ENCODE measurements at places on chromosomes 3 and 15.

DNA sequence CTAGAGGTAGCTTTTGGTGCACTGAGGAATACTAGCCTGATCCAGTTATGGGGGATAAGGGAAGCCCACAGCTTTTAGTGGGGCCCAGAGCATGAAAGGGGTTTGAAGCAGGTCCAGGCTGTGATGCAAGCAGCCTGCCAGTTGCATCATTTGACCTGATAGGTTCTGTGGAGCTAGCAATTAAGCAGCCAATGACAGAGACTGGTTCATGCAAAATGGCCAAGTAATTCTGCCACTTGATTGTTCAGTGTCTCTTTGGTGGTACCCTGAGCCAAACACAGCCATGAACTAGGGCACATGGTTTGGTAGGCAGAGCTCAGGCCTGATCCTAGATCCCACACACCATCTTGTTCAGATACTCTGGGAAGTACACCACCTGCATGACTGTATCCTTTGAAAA, 91.0 kb upstream of the PRR23C start:
- no peak for DNase-seq

DNA sequence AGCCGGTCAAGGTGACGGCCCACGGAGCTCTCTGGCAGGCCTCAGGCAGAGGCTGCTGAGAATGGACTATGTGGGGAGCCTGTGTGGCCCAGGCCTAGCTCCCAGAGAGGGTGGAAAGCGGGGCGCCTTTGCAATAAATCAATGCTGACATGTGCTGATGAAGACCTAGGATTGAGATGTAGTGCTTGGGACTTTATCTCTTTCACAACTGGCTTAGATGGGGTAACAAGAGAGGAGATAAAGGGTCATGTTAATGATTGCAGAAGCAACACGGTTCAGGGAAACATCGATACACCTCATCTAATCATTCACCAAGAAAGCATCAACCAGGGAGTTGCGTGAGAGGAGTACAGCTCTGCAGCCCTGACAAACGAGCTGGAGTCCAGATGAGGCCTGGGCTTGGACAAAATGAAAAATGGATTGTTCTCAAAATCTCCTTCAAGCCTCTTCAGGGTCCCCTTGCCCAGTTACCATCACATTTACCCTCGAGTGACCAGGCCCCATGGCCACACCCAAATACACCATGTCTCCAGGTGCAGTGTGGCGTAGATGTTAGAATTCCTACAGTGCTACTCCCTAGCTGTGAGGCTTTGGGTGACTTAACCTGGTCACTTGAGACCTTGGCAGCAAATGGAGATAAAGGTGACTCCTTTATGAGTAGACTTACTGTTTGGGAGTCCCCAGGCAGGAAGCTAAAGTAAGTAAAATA, 146.4 kb upstream of the LIPC start:
- DNase-seq, result no peak

DNA sequence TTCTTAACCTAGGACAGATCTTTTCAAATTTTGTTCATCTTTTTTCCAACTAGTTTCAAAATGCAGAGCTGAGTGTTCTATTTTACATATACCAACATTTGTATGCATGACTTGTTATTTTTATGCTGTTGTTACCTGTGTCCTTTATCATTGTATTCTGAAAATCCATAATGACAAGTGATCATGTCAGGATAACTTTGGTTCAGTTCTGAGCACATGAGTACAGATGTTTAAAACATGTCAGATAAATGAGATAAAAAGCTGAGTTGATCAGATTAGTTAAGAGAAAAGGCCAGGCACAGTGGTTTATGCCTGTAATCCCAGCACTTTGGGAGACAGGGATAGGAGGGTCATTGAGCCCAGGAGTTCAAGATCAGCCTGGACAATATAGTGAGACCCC, 204.9 kb downstream of the SSR3 start:
- DNase-seq, result no peak

GRCh38 chr3:87361271-87361670, 84.9 kb upstream of the POU1F1 start:
- no peak for DNase-seq

DNA sequence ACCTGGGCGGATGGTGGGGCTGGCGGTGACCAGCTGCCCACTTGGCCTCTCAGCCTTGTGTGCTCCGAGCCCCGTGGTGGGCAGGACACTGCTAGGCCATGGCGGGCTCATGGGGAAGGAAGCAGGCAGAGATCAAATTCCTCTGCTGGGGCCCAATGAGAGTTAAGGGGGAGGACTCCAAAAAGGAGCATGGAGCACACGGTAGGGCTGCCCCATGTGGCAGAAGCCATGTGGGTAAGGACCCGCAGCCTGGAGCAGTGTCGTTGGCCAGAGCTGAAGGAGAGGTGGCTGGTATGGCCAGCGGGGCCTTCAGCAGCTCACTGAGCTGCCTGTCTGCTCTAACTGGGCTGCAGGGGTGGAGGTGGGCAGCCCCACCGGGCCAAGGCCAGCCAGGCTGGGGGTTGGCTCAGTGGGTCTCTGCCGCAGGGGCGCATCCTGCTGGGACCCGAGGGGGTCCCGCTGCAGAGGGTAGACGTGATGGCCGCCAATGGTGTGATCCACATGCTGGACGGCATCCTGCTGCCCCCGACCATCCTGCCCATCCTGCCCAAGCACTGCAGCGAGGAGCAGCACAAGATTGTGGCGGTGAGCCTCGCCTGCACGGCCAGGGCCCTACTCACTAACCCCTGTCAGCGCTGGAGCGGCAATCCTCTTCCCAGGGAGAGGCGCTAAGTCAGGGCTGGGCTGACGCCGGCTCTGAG, 11.3 kb downstream of the STAB1 start:
- DNase-seq, result no peak

DNA sequence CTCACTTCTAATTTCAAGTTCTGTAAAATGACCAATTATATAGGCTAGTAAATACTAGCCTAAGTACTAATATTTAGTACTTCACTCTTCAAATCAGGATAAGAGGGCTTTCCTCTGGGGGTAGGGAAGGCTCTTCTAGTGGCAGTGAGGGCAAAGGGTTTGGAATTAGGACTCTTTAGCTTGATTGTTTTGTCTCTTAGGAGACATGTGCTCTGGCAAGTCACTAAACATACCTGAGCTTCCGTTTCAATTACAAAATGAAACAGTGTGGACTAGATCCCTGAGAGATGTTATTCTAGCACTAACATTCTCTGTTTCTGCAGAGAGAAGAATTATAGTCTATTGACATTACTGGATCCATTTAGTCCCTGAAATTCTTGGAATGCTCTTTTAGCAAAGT, 71.5 kb downstream of the PCOLCE2 start:
- no peak for DNase-seq

DNA sequence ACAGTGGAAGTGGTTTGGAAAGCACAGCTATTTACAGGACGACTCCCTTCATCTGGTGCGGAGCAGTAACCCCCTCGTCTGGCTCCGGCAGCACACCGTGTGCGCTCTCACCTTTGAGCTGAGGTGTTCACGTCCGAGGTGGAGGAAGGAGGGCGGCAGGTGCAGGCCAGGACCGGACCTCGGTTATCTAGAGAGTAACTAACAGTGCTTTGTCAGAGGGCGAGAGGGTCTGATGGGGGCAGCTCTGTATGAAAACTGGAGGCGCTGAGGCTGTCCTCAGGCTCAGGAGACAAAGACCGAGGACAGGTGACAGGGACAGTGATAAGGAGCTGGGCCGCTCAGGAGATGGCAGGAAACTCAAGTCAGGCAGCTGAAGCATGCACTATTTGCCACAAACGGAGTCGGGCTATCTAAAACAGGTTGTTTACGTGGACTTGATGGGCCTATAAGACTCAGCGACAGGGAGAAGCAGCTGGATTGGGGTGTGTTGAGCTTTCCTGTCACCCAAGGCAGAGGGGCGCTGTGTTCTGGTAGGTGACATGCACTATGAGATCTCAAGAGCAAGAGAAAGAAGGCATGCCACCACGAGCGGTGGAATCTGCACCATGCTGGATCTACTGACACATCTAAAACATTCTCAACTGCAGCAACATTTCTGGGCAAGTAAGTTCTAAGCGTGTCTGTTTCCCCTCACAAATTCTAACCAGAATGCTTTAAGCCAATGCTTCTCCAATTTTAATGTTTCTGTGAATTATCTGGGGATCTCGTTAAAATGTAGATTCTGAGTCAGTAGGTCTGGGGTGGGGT, 155.2 kb downstream of the XXYLT1 start:
- DNase-seq, result no peak

DNA sequence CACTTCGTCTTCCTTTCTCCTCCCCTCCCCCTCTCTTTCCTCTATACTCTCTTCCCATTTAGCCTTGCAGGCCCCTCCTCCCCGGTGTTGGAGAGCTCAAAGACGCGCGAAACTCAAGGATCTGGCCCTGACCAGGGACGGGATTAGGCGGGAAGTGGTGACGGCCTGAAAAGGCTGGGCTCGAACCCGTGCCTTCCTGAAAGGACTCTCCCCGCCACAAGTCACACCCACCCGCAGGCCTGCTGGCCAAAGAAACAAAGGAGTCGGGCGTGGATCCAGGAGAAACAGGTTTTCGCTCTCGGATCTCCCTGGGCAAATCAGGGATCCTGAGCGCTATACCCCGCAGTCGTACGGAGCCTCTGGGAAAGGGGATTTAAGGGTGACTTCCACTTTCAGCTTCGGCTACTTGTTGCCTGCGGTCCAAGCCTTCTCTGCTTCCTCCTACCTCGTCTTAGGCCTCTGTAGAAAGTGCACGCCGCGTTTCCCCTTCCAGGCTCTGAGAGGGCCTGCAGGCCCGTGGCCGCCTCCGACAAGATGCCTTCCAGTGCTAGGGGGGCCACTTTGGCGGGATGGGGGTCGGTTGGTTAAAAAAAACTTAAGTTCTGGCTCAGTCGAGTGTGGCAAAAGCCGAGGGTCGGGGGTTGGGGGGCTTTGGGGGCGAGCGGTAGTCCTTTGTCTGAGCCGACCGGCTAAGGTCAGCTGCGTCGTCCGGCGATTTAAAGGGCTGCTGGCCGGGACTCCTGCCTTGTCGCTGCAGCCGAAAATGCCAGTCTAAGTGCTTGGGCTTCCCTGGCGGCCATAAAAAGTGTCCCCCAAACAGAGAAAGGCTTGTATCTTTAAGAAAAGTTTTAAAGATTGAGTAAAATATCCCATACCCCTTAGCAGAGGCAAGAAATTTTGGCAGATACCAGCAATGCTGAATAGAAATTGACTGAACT, 8.2 kb downstream of the ZIC4 start:
- no peak for DNase-seq

DNA sequence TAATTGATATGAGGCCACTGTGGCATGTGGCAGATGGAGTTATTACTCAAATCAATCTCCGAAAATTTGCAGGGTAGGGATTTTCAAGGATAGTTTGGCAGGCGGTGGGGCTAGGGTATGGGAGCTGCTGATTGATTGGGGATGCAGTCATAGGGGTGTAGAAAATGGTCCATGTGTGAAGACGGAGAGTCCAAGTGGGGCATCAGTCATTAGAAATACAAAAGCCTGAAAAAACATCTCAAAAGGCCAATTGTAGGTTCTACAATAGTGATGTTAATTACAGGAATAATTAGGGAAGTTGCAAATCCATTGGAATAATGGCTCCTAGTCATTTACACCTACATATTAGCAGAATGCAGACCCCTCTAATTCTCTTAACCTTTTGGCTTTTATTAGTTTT, 4.9 kb downstream of the LEKR1 start:
- no peak for DNase-seq

DNA sequence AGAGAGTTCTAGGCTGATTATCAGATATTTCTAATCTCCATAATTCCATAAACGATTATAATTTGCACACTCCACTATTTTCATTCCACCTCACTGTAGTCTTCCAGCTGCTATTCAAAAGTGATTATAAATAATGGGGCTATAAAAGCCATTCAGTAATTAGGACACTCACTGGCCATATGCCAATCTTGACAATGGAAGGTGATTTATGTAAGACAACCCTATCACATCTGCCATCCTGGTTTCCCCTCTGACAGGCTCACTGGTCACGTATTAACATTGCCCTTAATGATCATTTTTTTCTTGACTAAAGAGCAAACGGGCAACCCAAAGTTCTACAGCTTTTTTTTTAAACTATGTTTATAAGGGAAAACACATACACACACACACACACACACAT, 402.4 kb downstream of the MAGI1 start:
- DNase-seq, result no peak

DNA sequence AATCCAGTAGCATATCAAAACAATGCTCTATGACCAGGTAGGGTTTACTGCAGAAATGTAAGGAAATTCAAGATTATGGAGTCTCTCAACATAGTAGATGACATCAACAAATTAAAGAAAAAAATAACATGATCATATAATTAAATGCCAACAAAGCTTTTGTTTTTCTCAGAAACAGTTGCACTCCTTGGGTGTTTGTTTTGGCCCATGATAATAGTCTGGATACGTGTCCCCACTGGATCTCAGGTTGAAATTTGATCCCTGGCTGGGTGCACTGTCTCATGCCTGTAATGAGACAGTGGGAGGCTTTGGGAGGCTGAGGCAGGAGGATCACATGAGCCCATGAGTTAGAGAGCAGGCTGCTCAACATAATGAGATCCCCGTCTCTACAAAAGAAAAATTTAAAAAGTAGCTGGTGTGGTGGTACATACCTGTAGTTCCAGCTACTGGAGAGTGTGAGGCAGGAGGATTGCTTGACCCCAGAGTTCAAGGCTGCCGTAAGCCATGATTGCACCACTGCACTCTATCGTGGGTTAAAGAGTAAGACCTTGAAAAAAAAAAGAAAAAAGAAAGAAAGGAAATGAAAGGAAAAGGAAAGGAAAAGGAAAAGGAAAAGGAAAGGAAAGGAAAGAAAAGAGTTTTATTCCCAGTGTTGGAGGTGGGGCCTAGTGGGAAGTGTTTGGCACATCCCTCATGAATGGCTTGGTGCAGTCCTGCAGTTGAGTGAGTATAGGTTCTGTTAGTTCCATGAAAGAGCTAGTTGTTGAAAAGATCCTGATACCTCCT, 53.3 kb upstream of the FOXB1 start:
- DNase-seq, result no peak

DNA sequence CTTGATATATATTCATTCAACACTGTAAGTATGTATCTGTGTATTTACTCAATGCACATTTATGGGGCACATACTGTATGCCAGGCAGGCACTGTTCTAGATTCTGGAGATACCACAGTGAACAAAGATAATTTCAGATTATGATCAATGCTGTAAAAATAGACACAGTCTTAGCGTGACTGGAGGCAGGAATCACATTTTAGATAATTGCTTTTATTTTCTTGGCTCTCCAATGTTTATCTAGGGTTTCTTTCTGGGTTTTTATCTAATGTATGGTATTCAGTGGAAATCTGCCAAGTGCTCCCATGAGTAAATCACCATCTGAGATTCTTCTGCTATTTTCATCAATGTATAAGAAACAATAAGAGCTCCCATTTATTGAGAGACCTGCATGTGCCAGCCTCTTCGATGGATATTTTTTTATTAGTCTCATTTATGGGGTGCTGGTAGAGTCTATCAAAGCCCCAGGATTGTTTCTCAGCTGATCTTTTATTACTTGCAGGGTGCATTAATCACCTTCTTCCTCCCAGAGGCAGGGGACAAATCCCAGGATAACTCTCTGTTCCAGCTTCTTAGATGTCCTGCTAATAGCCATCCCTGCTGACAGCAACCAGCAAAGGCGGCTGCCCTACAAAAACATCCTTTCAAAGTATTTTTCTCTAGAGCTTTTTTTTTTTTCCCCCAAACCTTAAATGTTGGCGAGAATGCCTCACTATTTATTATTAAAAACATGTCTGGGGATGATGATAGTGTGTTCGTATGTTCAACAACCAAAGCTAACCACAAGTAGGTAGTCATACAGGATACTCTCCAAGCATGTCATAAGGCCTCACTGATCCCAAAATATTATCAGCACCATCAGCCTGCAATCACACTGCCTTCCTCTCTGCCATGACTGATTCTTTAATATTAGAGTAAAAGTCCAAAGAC, 331.0 kb upstream of the RASGRP1 start:
- DNase-seq, result peak; percentile 82

Measured in AG04449 (cell line).